ENCODE measurements at places on chromosomes 1 and 21.

- DNase-seq: no peak
These were observed 209.7 kb downstream of the SETD4 start for GRCh38 chr21:35850542-35851103.

- no peak for DNase-seq
These were observed 32.8 kb downstream of the PADI6 start for GRCh38 chr1:17404820-17405219.

GRCh38 chr1:117260761-117261423 lies 50.2 kb upstream of the VTCN1 start:
- DNase-seq: no peak

- DNase-seq: peak; percentile 31
These were observed 21.4 kb downstream of the LRRC42 start for GRCh38 chr1:53967409-53968124.

DNA sequence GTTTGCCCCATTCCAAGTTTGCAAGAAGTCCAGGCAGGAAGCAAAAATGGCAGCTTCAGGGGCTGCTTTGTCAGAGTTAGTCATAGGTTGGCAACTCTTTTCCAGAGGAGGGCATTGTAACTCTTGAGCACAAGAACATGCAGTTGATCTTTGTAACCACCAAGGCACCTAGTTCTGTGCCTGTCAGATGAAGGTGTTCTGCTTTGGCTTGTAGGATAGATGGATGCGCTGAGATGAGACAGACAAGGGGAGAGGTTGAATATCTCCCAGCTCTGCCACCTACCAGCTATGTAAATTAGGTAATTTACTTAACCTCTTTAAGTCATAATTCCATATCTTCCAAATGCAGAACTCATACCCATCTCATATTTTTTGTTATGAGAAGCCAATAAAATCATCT lies 89.3 kb downstream of the ZNF648 start:
- no peak for DNase-seq

DNA sequence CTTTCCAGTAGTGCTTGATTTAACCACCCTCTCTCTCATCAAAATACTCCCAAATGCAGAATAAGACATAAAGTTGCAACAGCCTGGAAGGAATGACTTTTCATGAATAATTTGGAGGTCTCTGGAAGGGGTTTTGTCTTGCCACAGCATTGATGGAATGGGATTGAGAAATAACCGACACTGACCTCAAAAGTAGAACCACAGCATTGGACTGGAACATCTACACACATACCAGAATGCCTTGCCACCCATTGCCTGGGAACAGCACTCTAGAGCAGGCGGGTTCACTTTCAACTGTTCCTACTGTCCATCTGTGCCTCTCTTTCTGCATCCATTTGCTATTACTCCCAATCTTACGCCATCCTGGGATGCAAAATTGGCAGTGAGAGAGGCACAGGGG lies 149.1 kb upstream of the USP24 start:
- no peak for DNase-seq

DNA sequence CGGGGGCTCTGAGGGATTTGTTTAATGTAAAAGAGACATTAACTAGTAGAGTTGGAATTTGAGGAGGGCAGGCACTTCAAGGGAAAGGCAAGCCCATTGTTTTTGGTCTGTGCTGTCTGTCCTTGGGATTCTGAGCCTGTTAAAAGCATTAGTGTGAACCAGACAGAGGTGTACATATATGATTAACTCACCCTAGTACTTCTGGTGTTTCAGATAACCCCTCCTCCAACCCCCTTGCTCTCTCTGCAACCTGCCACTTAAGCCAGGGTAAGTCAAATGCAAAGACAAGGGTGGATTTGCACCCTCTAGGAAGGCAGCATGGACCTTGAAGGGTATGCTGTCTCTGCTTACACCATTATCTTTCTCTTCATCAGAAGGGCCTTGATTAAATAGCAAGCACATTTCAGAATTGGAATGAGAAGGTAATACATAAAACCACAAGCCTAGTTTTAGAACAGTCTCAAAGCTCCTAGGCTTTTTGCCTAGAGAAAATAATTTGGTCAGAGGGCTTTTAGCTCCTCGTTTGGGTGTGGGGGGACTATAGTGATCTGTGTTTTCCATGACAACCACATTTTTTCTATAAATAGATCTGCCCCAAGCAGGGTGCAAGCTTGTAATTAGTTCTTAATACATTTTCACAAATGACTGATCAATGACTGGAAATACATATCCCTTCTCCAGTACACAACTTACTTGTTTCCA lies 120.7 kb upstream of the SGIP1 start:
- no peak for DNase-seq

Measured in HepG2 (cell line).